NCI-H2107 (cell line): ENCODE measurements at places on chromosomes 2 and 18.
A peak's percentile ranks its signal among the peaks of the same experiment; 100 is the strongest.

DNA sequence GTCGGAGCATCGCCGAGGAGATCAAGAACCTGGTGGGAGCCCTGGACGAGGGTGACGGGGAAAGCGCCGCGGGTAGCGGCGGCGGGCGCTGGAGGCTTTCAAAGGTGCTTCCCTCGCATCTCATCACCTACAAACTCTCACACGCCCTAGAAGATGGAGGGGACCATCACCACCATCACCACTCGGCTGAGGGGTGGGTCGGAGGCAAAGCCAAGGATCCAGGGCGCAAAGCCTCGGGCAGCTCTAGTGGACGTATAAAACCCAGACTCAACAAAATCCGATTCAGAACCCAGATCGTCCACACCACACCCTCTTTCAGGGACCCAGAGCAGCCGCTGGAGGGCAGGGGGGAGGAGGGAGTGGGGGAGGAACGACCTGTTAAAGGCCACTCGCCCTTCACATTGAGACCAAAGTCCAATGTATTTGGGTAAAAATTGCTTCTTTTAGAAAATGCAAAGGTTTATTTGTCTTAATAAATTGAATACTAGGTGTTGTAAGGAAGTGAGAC is 1.5 kb downstream of the SOWAHC start:
- DNase-seq = no peak

DNA sequence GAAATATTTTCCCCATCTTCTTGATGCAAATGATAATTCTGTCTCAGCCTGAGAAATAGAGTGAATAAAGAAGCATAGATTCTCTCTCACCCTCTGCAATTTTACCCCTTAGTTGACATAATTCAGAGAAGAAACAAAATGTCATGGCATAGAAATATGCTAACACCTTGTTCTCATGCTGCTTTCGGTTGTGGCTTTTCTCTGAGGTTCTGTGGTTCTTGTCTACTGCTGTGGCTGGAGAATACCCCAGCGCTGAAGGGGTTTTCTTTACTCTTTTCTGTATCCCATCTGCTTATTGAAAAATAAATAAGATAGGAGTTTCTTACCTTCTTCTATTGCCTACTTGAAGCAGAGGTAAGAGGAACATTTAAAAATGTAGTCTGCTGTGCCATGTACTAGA is 15.4 kb upstream of the RAB27B start:
- DNase-seq = no peak

- DNase-seq = no peak
Measured at GRCh38 chr2:120517751-120518469, 172.0 kb downstream of the INHBB start.

- no peak for DNase-seq
Measured at GRCh38 chr2:98191883-98192282, 104.9 kb downstream of the VWA3B start.

- DNase-seq = peak; percentile 23
Measured at GRCh38 chr2:160970052-160970965, 189.9 kb upstream of the TANK start.

DNA sequence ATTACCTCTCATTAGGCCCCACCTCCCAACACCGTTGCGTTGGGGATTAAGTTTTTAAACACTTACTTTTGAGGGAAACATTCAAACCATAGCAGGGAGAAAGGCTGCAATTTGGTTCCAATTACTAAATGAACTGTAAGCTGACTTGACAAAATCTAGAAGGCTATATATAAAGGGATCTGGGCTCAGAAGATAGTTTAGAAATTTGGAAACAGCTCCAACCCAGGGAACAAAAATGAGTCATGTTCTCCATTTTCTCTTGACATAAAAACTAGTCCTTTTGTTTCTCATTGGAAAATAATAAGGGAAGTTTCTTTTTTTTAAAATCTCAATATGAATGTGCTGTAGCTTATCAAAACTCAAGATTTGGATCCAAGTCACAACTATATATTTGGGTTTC is 17.5 kb downstream of the MOGAT1 start:
- DNase-seq = no peak

DNA sequence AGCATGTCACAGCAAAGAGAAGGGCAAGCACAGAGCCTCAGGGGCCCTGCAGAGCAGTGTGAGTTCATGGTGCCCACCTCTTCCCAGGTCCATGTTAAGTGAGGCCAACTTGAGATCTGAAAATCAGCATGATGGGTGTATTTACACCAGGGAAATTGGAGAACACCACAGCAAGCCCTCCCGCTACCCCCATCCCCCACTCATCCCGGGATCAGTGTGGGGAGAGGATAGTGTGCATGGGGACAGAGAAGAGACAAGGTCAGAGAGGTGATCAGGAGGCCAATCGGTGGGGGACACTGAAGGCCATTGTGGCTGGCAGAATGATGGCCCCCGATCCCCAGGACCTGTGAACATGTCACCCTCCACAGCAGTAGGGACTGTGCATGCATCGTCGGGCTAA is 54.7 kb downstream of the PTGR3 start:
- DNase-seq = no peak

DNA sequence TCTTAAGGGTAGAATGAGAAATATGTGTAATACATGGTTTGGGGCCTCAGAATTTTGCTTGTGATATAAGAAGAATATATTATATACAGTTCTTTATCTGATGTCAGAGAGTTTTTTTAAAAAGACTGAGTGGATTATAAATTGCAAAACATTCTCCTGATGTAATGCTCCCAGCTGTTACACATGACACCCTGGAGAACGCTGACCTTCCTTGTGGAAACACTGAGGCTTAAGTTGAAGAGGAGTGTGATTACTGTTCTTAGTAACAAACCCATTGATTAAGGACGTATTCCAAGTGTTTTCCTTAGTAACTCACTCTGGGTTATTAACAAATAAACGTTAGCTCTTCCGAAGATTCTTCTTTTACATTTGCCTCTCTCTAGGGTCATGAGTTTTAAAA is 1069.3 kb upstream of the CNTNAP5 start:
- DNase-seq = no peak

GRCh38 chr18:22336406-22336805 is 81.3 kb downstream of the CTAGE1 start:
- DNase-seq = no peak

- DNase-seq = no peak
Measured at GRCh38 chr2:237012577-237013267, 73.0 kb upstream of the COPS8 start.

- no peak for DNase-seq
Measured at GRCh38 chr2:100785626-100786296, 34.2 kb upstream of the NPAS2 start.

DNA sequence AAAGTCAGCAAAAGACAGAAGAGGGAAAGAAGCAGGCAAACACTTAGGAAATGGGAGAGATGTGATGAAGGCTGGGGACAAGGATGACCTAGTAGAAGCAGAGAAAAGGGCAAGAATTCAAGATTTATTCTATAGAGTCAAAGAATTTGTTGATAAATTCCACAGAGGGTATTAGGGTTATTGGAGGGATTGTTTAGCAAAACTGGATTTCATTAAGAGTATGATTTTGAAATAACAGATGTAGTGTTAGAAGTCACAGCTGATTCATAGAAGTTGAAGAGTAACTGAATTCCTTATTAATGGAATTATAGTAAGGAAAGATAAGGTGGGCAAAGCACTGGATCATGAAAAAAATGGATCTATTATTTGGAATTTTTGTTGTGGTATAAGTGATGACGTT is 48.6 kb downstream of the CEP192 start:
- no peak for DNase-seq

GRCh38 chr2:221423210-221423804 is 148.8 kb downstream of the EPHA4 start:
- no peak for DNase-seq

DNA sequence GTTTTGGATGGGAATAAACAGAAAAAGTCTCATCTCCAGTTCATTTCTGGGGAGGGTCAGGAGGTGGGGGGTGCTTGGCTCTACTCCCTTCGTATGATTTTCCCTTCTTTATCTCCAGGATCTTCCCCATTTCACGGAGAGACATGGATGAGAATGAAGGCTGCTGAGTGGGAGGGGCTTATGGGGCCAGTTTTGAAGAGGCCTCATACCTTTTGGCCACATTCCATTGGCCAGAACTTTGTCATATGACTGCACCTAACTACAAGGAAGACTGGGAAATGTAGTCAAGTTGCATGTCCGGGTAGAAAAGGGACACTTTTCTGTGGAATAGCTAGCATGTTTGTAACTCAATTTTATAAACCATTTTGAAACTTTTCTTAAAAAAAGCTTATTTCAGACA is 117.6 kb downstream of the NEDD4L start:
- DNase-seq = no peak

DNA sequence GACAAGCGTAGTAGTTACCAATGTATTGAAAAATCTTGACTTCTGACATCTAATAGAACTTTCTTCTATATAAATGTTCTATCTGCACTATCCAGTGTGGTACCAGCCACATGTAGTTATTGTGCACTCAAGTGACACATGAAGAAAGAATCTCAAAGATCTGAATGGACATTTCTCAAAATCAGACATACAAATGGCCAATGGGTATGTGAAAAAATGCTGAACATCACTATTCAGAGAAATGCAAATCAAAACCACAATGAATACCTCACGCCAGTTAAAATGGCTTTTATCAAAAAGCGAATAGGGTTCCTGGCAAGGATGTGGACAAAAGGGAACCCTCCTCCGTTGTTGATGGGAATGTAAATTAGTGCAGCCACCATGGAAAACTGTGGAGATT is 37.5 kb upstream of the SMCHD1 start:
- no peak for DNase-seq

DNA sequence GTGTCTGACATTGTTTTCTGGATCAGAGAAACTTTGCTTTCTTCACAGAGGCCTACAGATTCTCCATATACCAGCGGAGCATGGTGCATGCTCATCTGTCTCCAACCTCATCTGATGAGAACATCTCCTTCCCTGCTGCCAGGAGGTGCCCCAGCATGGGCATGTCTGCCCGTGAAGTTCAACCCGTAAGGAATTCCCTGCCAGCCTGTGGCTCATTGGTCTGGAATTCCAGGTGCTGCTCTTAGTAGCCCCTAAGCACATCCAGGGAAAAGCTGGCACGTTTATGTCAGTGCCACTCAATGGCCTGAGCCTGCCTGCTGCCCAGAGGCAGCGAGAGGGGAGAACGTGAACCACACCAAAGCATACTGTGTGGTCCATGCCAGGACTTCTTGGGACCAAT is 1.7 kb upstream of the SP100 start:
- no peak for DNase-seq

- no peak for DNase-seq
Measured at GRCh38 chr2:207130958-207131521, 34.7 kb downstream of the KLF7 start.

DNA sequence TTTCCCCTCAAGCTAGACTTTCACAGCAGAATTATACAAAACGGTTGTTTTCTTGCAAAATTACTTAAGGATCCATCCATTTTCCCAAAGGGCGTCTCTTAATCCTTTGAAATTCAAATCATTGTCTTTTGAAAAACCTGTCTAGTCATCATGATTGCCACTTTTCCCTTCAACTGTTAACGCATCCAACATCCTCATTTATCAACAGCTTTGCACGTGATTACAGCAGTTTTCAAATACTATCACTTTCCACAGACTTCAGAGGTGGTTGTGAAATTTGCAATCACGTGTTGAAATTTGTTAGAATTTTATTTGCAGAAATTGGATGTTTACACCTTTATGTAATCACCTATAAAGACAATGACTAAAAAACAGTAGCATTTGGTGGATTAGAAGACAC is 304.4 kb upstream of the SLC39A10 start:
- no peak for DNase-seq

DNA sequence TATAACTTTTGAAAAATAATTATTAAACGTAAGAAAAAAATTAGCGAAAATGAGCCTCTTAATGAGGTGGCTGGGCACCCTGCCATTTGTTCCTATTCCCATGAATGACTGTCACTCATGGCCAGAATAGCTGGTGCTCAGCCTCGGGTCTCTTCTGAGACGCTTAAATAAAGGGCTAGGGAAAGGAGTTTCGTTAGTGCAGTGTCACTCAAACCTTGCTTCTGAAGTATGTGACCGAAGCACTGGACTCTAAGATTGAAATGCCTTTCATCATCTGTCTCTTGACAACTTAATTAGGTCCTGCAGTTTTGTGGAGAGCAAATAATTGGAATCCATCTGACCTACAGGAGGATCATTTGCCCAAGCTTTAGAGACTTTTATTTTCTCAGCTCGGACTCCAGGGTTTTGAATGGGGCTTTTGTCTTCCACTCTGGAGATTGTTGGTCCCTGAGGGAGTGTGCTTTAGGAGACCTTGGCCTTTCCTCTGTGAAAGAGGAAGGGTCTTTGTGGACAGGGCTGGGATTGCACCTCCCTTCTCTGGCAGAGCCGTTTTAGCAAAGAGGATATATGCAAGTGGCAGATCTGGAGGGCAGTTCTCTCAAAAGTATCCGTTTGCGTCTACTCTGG is 42.3 kb upstream of the FHOD3 start:
- no peak for DNase-seq

- no peak for DNase-seq
Measured at GRCh38 chr18:8895987-8896619, 190.7 kb downstream of the MTCL1 start.

DNA sequence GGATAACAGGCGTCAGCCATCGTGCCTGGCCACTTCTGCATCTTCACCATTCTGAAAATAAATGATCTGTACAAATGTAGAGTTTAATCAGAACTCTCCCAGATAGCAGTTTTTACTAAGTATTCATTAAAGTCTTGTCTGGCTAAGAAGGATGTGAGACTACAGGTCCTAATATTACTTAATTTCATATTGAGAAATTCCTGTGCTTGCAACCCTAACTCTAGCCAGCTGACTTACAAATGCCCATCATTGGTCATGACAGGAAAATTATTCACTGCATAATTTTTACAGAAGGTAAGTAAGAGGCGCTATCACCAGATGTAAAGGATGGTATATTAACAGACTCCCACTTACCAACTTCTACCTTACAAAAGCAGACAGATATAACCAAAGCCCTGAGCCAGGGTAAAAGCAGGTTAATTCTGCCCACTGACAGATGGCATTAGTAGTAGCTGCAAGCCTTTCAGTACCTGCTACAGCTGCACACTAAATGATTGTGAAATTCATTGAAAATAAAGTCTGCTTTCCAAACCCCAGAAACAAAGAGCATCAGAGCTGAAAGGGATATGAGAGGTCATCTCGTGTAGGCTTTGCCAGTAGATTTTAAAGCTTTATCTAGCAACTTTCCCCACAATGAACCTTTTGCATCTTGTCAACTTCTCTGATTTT is 271.3 kb upstream of the STON1 start:
- DNase-seq = no peak

- DNase-seq = no peak
Measured at GRCh38 chr2:206915121-206915520, 24.2 kb upstream of the CPO start.

GRCh38 chr18:59706499-59706898 is 9.3 kb upstream of the CCBE1 start:
- DNase-seq = no peak

GRCh38 chr2:96801005-96801785 is 14.9 kb upstream of the CNNM3 start:
- no peak for DNase-seq

GRCh38 chr2:20633794-20634506 is 16.9 kb downstream of the HS1BP3 start:
- no peak for DNase-seq

- no peak for DNase-seq
Measured at GRCh38 chr2:128631698-128632500, 313.2 kb upstream of the HS6ST1 start.

- no peak for DNase-seq
Measured at GRCh38 chr2:8431446-8432125, 250.3 kb upstream of the ID2 start.
